ENCODE measurements at places on chromosomes 6 and 20.

- DNase-seq: no peak
These were observed 101.9 kb downstream of the TFAP2C start for GRCh38 chr20:56730996-56731395.

DNA sequence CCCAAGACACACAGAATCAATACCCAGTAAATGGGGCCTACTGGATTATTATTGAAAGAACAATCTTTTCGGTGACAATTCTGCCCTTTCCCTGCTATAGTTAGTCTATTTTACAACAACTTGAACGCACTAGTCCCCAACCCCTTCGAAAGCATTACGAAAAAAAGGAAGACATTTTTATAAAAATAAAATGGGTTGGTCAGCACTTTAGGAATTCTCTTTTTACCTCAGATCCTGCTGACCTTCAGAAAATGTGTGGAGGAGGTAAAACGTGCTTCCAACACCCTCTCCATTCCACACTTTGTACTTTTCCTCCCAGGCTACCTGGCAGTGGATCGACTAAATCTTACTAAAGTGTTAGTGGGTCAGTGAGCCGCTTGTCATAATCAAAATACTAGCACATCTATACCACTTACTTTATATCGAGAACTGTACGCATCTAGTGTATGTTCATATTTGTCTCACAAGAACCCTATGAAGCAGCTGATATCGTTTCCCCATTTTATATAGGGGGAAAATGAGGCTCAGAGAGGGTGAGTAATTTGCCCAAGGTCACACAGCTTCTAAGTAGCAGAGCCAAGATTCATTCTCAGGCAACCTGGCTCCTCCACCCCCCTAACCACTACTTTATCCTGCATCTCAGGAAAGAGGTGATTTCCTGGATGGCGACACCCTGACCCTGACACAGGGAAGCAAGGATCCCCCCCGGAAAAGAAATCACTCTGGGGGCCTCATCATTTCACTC, 10.6 kb downstream of the NFATC2 start:
- no peak for DNase-seq

DNA sequence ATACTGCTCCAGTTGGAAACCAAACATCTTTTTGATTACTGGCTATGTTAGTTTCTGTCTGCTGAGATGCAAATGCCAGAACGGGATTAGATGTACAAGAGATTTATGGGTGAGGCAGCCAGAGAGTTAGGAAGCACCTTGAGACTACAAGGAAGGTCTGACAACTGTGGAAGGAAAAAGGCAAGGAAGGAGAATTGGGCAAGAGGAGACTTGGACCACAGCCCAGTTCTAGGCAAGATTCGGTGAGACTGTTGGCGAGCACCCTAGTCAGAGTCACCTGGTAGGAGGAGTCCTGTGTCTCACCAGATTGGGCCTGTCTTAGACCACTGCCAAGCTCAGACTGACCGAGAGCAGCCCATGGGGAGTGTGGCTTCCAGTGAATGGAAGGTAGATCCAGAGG, 91.8 kb upstream of the F13A1 start:
- DNase-seq: no peak

GRCh38 chr6:53244958-53245357, 96.3 kb upstream of the GCM1 start:
- no peak for DNase-seq

DNA sequence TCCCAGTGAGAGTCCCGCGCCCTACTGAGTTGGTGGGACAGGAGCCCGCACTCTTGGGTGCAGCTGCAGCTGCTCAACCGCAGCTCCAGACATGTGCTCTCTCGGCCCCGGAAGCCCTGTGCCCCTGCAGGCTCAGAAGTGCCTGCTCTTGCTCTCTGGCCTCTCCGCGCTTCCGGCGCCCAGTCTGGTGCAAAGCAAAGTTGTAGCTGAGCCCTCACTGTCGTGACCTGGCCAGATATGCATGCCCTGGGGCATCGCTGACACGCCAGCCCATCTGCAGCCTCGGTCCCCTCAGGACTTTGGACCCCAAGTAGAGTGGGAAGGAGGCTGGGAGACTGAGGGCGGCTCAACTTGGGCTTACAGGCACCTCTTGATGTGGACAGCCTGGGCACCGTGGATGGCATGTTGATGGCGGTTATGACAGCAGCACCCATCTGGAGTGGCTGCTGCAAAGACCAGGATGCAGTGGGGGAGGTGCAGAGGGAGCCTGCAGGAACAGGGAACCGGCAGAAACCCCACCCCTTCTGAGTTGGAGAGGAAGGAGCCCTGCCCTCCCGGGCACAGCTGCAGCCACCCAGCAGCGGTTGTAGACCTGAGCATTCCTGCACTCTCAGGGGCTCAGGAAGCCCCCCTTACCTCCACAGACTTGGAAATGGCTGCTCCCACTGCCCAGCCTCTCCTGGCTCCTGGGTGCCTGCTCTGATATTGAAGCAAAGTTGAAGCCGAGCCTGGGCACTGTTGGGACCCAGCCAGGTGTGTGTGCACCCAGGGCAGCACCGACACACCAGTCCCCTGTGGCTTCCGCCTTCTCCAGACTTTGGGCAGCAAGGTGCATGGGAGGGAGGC, 462.6 kb downstream of the TBC1D32 start:
- DNase-seq: no peak

- peak; percentile 75 for DNase-seq
These were observed 10.6 kb downstream of the RPS10 start for GRCh38 chr6:34414999-34415858.

DNA sequence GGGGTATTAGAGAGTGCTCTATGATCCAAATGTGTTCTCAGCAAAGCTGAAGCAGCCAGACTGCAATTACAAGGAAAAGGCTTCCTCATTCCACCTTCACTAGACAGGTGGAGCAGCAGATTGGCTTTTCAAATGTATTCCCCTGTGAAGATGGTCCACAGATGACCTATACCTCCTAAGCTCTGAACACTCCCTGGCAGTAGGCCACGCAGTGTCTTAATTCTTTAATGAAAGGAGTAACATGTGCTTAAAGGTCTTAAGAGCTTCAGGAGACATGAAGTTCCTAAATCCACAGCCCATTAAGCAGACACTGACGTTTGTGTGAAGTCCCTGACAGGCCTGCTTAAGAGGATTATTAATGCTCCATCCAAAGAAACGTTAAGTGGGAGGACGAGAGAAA, 138.9 kb upstream of the NUP153 start:
- no peak for DNase-seq

GRCh38 chr6:5617179-5617578, 355.9 kb downstream of the FARS2 start:
- no peak for DNase-seq

DNA sequence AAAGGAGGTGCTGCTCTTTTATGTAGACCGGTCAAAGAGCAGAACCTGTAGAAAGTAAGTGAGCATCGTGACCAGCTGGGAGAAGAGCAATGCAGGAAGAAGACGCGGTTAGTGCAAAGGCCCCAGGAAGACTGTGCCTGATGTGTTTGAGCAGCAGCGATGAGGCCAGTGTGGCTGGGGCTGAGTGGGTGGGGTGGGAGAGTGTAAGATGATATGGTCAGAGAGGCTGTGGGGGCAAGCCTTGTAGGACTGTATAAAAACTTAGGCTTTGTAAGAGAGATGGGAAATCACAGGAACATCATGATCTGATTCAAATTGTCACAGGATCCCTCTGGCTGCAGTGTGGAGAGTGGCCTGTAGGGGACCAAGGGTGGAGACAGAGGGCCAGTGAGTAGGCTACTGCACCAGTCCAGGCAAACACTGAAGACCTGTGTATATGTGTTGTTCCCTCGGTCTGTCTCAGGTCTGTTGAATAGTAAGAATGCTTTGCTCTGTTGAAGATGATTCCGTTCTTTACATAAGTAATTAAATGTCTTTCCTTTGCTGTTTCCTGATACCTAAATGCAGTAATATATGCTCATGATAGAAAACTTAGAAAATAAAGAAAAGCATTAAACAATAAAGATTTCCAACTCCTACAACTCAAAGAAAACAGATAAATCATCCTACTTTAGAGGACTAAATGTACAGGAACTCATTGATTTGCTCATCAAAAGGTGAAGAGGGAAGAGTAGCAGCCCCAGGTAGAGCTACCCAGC, 23.6 kb upstream of the WFDC2 start:
- no peak for DNase-seq

- no peak for DNase-seq
These were observed 317.2 kb upstream of the AGPAT4 start for GRCh38 chr6:161590961-161591627.

DNA sequence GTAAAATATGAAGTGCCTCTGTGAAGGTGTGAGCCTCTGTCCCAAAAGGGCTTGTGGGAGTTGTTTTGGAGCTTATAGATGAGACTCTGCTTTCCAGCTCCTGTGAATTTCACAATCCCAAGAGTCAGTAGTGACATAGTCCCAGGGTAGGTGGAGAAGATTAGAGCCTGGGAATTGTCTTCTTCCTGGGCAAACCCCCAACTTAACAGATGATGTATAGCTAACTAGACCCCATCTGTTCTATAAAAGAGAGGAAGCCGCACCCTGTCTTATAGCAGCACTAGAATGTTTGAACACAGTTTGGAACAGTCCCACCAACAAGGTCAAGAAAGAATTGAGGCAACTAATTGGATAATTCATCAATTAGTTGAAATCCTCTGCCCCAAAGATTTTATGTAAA, 294.7 kb downstream of the ZNF217 start:
- no peak for DNase-seq

DNA sequence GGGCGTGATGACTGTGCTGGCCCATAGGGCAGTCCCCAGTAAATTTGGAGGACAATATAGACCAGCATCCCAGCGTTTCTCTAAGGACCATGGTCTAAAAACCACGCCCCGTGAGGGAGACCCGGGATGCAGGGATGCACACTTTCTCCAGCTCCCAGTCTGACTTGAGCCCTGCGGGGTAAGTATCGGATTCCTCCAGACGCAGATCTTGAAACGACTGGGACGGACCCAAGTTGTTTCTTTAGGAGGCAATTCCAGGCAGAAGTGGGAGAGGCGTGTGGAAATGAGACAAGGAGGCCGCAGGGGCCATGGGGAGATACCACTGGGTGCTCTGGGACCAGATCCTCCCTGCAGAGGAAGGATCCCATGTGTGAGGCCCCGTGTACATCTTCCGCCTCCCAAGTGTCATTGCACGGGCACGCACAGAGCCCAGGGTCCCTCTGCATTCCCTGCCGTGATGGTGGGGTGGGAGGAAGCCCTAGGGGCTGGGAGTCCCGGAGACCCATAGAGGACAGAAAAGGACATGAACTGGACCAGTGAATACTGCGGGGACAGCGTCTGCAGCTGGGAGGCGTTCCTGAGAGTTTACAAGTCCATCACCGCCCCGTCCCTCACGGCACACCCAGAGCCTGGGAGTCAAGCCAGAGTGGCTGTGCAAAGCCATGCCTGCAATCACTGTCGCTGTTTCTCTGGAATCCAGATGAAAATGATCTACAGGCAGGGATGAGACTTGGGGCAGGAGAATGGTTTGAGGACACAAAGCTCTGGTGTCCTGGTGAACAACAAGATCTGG, 522.9 kb downstream of the CDH26 start:
- DNase-seq: no peak

GRCh38 chr6:148704400-148705246, 42.2 kb upstream of the UST start:
- DNase-seq: no peak

GRCh38 chr6:11374036-11375010, 141.9 kb upstream of the NEDD9 start:
- DNase-seq: no peak
